CD14-positive monocyte (primary cell): ENCODE measurements at places on chromosomes 6 and 20. TPM values are rescaled to one million over a fixed set of nuclear protein-coding genes. Genes with fewer than 3 reads are reported as not detected.

DNA sequence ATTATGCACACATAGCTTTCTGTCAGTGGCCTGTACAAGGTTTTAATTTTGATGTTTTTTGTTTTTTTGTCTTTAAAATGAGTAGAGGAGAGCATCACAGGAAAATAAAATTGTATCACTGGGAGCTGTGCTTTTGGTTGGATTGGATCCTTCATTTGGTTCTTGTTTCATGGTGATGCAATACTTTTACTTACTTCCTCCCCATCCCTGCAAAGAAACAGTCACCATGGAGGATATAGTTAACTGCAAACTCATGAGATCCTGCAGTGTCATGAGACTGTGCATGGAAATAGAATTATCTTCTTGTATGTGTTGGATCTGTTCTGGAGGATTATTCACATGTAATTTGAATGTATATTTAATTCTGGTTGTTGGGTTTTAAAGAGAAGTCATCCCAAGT lies 122.3 kb downstream of the JARID2 start:
- DNase-seq = peak; percentile 74

DNA sequence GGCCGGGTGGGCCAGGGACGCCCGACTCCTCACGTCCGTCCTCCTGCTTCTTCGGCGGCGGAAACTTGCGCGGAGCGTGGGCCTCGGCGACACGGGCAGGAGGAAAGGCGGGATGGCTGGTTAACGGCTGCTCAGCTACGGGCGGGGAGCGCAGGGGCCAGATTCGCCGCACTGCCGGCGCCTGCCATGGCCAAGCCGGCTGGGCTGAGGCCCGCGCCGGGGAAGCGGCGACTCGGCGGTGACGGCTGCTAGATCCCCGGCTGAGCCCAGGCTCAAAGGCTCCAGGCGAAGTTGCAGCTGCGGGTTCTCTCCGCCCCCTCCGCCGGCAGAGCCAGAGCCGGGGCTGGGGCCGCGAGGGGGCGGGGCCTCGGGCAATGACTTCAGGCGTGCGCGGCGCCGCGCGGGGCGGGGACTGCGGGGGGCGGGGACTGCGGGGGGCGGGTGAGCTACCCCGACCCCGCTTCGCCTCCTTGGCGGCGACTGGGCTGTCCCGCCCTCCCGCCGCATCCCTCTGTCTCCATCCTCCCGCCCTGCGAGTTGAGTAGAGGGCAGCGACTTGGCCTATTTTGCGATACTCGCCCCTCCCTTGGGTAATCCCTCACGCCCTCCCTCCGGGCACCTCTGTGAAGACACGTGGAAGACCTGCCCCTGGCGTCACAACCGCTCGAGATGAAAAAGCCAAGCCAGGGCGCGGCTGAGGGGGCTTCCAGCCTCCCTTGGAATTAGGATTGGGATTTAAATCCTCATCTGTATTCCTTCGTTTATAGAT lies at the start of gene CEP85L:
TSS of gene CEP85L (minus strand) at position 310 of the 769 bp plus-strand sequence. CDS start 322 bp downstream, outside the sequence.
- DNase-seq = peak; percentile 85

GRCh38 chr20:53723621-53724020 lies 130.0 kb upstream of the ZNF217 start:
- DNase-seq = no peak

GRCh38 chr6:137399881-137400443 lies 94.2 kb downstream of the OLIG3 start:
- DNase-seq = no peak

DNA sequence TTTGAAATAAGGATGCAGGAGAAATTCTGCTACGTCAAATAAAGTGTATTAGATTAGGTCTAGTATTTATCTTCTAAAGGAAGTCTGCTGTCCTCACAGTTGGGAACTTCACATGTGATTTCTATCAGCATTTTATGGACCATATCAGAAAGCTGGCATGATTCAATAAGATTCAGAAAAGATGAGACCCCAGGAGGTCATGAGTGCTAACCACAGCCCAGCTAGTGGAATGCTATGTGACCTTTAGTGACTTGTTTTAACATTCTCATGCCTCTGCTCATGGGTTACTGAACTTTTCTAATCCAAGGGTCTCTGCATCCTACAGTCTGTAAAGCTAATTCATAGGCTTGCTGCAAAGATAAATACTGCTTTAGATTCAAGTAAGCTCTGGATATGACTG lies 150.1 kb downstream of the GMPR start:
- DNase-seq = no peak

DNA sequence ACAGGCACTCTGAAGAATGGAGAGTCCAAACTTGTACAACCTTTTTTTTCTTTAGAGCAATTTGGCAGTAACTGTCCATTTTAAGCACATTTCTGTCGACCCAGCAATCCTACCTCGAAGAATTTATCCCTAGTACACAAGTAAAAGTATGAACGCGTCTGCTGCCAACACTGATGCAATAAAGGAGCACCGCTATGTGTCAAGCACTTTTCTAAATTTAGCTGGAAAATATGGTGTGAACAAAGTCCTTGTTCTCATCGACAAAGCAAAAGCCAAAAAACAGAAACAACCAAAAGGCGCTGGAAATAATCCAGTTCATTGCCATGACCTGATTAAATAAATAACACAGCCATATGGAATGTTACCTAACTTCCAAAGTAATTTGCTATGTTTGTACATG lies 1.1 kb downstream of the DPM1 start:
- no peak for DNase-seq

GRCh38 chr6:5813625-5814027 lies 193.1 kb downstream of the NRN1 start:
- no peak for DNase-seq

GRCh38 chr20:39835130-39835842 lies 853.8 kb downstream of the MAFB start:
- DNase-seq = no peak

DNA sequence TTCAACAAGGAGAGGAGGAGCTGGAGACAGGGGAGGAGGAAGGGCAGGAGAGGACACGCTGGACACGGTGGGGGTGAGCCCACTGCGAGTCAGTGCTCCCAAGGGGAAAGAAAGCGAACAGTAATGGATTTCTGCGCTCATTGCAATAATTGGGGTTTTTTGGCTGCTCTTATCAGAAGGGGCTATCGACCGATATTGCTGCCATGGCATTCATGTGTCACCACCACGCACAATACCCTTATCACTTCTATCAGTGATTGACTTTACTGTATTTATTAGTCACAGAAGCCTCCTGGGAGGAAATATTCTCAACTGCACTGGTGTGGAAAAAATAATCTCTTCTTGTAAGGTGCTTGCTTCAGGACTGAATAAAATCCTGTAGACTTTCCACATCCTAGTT lies 55.8 kb downstream of the CEP43 start:
- DNase-seq = no peak

DNA sequence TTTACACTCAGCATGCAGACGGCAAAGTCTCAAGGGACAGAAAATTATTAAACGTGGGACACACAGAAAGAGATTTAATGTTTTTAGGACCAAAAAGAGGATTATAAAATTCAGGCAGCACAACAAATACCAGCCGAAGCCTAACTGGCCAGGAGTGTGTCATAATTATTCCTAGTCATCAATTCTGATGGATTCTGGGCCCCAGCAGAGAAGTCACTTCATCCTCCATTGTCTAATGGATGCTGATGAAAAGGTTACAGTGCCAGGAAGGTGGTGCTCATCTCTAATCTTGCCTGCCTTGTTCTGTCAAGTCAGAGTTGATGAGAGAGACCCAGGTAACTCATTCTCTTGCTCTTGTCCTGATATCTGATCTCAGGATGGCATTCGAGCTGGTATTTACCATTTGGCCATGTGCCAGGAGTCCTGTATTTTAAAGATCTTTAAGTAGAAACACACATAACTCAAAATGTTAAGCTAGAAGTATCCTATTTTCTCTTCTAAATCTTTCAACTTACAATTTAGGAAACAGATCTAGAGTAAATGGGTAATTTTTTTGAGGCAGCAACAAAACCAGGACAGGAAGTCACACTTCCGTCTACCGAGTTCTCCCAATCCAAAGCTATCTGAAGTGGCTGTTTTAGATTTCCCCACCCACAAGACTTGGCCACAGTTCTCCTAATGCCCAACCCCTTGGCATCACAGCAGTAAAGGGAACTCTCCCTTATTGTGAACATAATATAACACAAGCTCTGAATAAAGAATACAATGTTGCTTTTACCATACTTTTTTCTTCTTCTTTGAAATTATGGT lies 50.0 kb downstream of the ADAT2 start:
- DNase-seq = peak; percentile 44

- no peak for DNase-seq
Observed at GRCh38 chr6:45036103-45036502, 292.0 kb upstream of the RUNX2 start.

DNA sequence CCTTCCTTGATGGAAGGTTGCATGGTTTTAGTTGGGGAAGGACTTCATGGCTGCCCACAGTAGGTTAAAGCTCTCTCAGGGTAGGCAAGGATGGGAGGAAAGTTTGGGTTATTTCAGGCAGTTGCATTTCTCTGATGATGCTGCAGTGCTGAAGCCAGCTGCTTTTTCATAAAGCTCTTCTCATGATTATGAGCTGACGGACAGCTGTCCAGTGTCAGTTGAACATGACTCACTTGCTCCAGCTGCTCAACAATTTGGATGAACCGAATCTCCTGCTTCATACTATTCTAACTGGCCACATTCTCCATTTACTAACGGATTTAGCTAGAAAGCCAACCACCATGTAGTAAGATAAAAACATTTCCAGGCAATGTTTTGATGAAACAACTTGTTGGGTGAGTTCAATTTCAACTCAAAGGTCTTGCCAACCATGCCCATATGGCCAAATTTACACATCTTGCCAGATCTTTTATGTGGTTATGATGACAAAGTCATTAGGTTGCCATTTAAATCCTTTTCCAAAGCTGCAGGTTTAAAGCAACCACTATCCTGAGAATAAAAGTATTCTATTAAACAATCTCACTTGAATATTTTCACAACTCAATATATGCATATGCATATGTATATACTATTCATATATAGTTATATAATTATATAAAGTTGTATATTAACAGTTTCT lies 125.9 kb downstream of the HS3ST5 start:
- no peak for DNase-seq

GRCh38 chr20:15799871-15800270 lies 773.4 kb downstream of the KIF16B start:
- no peak for DNase-seq

The KIF3B gene
- polyA plus RNA-seq = 1.5 TPM

The TUBB2B gene
- polyA plus RNA-seq = 0.15 TPM

The ALDH8A1 gene
- polyA plus RNA-seq = not detected

The E2F1 gene
- polyA plus RNA-seq = 0.60 and 1.1 TPM in 2 replicates

The ARG1 gene
- polyA plus RNA-seq = not detected
